Activated CD4-positive, alpha-beta memory T cell treated with anti-CD3 and anti-CD28 coated beads, Interleukin-2, amount 10 ng/mL, durations not matched to agents 7 days and 5 days (primary cell): ENCODE measurements at places on chromosomes 3 and 15. TPM values are rescaled to one million over a fixed set of nuclear protein-coding genes. Genes with fewer than 3 reads are reported as not detected.

GRCh38 chr3:45479621-45480035 is 91.3 kb downstream of the LARS2 start:
- H3K27me3 ChIP-seq = no peaks in the 10 kb centered on the region
- no peak overlapping the region for H3K4me3 ChIP-seq
- peaks cover 17% of the 10 kb centered on the region for H3K36me3 ChIP-seq
- H3K27ac ChIP-seq = no peak overlapping the region
- peaks cover 8% of the 10 kb centered on the region for H3K4me1 ChIP-seq
- no peak for DNase-seq

Gene ATP2B2
- not detected for total RNA-seq

Gene MB21D2
- total RNA-seq = 19.8 TPM

Gene GRIP2
- 0.08 TPM for total RNA-seq

GRCh38 chr3:188830893-188831292 is 340.9 kb upstream of the TPRG1 start:
- H3K27me3 ChIP-seq = no peaks in the 10 kb centered on the region
- peaks cover 5% of the 10 kb centered on the region for H3K4me1 ChIP-seq
- H3K27ac ChIP-seq = no peak overlapping the region
- DNase-seq = no peak
- no peaks in the 10 kb centered on the region for H3K36me3 ChIP-seq

DNA sequence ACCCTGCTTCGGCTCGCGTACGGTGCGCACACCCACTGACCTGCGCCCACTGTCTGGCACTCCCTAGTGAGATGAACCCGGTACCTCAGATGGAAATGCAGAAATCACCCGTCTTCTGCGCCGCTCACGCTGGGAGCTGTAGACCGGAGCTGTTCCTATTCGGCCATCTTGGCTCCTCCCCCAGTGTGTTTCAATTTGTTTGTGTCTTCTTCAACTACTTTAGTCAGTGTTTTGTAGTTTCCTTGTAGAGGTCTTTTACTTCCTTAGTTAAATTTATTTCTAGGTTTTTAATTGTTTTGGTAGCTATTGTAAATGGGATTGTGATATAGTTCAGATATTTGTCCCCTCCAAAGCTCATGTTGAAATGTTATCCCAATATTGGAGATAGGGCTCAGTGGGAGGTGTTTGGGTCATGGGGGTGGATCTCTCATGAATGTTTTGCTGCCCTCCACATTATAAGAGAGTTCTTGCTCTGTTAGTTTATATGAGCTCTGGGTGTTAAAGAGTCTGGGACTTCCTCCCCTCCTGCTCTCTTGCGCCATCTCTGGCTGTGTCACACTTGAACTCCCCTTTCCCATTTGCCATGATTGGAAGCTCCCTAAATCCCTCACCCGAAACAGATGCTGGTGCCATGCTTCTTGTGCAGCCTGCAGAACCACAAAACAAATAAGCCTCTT is 304.4 kb downstream of the DOCK3 start:
- H3K4me3 ChIP-seq = no peak overlapping the region
- H3K27ac ChIP-seq = no peak overlapping the region
- no peaks in the 10 kb centered on the region for H3K4me1 ChIP-seq
- H3K27me3 ChIP-seq = peaks cover 2% of the 10 kb centered on the region

DNA sequence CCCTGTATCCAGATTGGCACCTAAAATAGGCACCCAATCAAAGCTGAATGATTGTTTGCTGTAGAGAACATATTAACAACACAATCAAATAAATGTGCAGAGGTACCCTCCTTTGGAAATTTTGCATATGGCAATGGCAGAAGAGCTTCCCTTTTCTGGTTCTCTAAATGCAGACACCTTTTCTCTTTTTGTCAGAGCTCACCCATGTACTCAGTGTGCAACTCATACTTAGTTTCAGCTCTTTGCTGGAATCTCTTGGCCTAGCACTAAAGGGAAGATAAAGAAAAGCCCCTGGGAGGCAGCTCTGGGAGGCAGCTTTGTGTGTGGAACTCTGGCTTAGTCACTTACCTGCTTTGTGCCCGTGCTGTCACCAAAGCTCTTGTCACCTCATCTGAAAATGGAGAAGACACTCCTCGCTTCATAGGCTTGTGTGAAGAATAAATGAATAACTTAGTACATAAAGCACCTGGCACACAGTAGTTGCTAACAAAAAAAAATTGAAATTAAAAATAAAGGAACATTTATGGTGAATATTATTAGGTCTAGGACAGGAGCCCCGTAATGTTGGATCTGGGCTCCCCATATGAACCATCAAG is 28.8 kb downstream of the ST6GAL1 start:
- H3K4me1 ChIP-seq = peaks cover 58% of the 10 kb centered on the region
- H3K36me3 ChIP-seq = peaks cover 74% of the 10 kb centered on the region
- DNase-seq = no peak
- no peak overlapping the region for H3K27ac ChIP-seq
- no peak overlapping the region for H3K4me3 ChIP-seq

Gene CHCHD6
- total RNA-seq = 4.0 TPM

DNA sequence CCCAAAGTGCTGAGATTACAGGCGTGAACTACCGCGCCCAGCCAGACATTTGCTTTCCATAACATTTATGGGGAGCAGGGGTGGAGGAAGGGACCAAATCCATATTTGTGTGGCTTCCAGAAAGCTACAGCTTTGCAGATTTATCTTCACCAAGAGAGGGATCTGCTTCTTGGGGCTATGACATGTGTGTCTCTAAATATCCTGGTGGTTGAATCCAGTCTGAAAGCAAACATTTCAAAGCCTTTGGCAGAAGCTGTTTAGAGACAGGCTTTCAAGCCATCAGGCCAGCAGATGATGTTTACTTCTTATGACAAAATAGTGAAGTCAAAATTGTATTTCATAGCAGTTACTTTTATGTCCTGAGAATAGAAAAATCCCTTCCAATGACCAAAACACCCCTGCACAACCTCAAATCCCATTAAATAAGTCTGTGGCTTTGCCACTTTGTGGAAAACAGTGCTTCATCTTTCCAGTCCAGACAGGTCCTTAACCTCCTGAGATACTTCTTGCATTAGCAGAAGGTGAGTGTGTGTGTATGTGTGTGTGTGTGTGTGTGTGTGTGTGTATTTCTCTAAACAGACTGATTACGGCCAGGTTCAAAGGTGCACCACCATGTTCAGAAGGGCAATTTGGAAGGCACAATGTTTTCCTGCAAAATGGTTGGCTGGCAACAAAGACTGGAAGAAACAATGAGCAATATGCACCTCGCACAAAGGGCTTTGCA is 191.4 kb upstream of the LRIG1 start:
- no peaks in the 10 kb centered on the region for H3K36me3 ChIP-seq
- no peak overlapping the region for H3K4me3 ChIP-seq
- H3K27me3 ChIP-seq = peaks cover 3% of the 10 kb centered on the region
- DNase-seq = no peak
- H3K4me1 ChIP-seq = no peaks in the 10 kb centered on the region
- H3K27ac ChIP-seq = no peak overlapping the region

- peaks cover 40% of the 10 kb centered on the region for H3K4me1 ChIP-seq
- peak overlapping the region; percentile 89 for H3K4me3 ChIP-seq
- peak overlapping the region; percentile 22 for H3K27ac ChIP-seq
- H3K36me3 ChIP-seq = peaks cover 4% of the 10 kb centered on the region
- H3K27me3 ChIP-seq = no peaks in the 10 kb centered on the region
Observed at GRCh38 chr3:48896936-48897335, 1.7 kb downstream of the SLC25A20 start.

DNA sequence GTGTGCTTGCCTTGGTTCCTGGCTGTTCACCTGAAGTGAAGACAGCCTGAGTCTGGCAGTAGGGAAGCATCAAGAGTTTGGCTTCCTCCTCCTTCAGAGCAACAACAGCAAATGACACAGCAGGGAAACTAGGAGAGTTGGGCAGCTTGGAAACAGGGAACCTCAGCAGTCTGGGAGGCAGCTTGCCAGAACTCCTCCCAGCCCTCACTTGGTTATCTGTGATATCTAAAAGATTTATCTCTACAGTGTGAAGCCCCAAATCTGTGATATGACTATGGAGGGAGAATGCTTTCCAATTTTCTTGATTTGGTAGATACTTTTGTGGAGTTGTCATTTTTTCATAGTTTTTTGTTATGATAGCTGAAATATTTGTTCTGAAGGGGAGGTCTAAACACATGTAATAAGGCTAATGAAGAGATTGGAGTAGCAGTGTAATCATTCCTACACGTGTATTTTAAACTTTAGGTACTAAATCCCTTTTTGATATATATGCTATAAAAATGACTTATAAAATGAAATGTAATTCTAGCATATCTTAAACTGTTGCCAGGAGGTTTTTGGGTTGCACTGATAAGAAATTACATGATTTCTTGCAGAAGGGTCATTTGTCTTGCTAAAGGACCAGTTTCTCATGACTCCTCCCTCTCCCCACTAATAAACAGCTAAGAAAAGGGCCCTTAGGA is 20.8 kb downstream of the UBE2E1 start:
- H3K4me1 ChIP-seq = peaks cover 22% of the 10 kb centered on the region
- no peak overlapping the region for H3K4me3 ChIP-seq
- H3K36me3 ChIP-seq = peaks cover 5% of the 10 kb centered on the region
- H3K27me3 ChIP-seq = no peaks in the 10 kb centered on the region

- H3K4me1 ChIP-seq = no peaks in the 10 kb centered on the region
- no peak overlapping the region for H3K4me3 ChIP-seq
- no peaks in the 10 kb centered on the region for H3K36me3 ChIP-seq
- DNase-seq = no peak
Observed at GRCh38 chr3:181793006-181793405, 81.3 kb downstream of the SOX2 start.

DNA sequence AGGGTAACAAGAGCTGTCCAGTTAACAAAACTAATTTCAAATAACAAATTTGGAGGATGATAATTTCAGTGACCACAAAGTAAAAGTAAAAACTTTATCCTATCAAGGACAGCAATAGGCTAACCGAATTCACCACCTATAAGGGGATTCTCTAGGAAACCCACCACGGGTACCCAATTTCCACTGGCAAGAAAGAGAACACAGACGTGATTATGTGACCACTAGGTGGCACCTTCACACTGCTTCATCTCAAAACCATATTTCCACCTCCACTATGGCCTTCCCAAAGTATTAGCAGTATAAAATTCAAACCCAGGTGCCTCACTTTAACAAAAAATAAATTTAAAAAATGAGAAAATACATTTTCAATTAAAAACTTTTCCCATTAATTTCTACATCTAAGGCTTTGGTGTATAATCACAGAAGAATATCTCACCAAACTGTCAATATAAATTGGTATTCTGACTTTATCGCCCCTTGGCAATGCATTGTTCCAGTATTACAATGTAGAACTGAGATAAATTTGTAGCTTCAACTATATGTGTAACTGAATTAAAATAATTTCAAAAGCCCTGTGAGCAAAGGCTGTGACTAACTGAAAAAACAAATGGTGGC is 96.5 kb downstream of the FSIP1 start:
- H3K27ac ChIP-seq = no peak overlapping the region
- H3K4me3 ChIP-seq = no peak overlapping the region
- peak; percentile 33 for DNase-seq
- H3K4me1 ChIP-seq = peaks cover 4% of the 10 kb centered on the region
- H3K36me3 ChIP-seq = no peaks in the 10 kb centered on the region
- peaks cover 5% of the 10 kb centered on the region for H3K27me3 ChIP-seq

DNA sequence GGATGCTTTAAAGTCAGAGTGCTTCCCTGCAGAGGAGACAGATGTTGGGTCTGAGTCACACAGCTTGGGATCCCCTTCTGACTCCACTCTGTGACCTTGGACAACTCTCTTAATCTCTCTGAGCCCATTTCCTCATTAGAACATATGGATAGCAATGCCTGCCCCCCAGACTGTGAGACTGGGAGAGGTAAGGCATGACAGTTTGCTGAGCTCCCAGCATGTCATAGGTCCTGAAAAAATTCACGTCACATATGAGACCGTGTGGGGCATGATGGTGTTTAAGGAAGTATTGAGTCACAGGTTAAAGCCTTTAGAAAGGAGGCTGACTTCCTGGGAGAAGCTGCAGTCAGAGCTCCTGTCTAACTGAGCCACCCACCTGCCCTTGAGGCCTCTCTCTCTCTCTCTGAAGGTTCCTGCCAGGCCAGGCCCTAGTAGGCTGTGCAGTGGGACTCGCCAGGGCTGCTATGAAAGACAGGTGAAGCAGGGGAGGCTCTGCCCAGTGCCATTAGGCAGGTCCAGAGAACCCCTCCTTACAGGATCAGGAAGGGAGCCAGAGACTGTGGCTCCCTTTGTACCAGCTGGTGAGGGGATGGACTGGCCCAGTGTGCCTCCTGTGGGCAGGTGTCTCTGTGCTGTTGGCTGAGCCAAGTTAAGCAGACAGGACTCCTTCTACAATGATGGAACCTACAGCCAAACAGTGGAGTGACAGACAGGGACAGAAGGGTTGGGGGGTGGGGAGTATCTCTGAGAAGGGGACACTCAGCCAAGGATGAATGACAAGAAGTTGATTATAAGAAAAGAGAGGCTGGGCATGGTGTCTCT is 19.5 kb upstream of the DOCK3 start:
- peaks cover 2% of the 10 kb centered on the region for H3K36me3 ChIP-seq
- no peaks in the 10 kb centered on the region for H3K27me3 ChIP-seq
- H3K27ac ChIP-seq = peak overlapping the region; percentile 27
- no peak for DNase-seq
- H3K4me1 ChIP-seq = peaks cover 23% of the 10 kb centered on the region
- no peak overlapping the region for H3K4me3 ChIP-seq
